Pericardium fibroblast (primary cell): ENCODE measurements at places on chromosomes 6 and 20. TPM values are rescaled to one million over a fixed set of nuclear protein-coding genes. Genes with fewer than 3 reads are reported as not detected.

The NRSN1 gene
- not detected in 2 replicates for total RNA-seq

The C6orf52 gene
- total RNA-seq: 0.23 TPM in 1 of 2 replicates, not detected in the other

The EFCAB8 gene
- total RNA-seq: under 0.01 TPM in 1 of 2 replicates, not detected in the other

The PTCRA gene
- total RNA-seq: not detected in 2 replicates

The WFDC2 gene
- not detected in 2 replicates for total RNA-seq

The CST2 gene
- total RNA-seq: not detected in 2 replicates

The TTI1 gene
- 8.6 and 11.7 TPM in 2 replicates for total RNA-seq
